Body of pancreas (tissue), 4 donors: ENCODE measurements at places on chromosomes 4 and X. TPM values are rescaled to one million over a fixed set of nuclear protein-coding genes. Genes with fewer than 3 reads are reported as not detected.

GYPA gene
- not detected for total RNA-seq

COQ2 gene
- total RNA-seq, result 2.1 TPM

TMEM156 gene
- not detected for total RNA-seq

AWAT2 gene
- not detected for total RNA-seq

CYSLTR1 gene
- 0.78 TPM for total RNA-seq

SMIM10 gene
- 5.9 TPM for total RNA-seq

FAT4 gene
- total RNA-seq, result 3.6 TPM

ELMOD2 gene
- total RNA-seq, result 16.6 TPM

ADH1B gene
- 306 TPM for total RNA-seq

WNK3 gene
- 1.6 TPM for total RNA-seq

ZNF280C gene
- total RNA-seq, result 2.6 TPM

ASB12 gene
- not detected for total RNA-seq

CC2D2A gene
- 3.6 TPM for total RNA-seq

EGFL6 gene
- not detected for total RNA-seq

BEND4 gene
- not detected for total RNA-seq

SUPT20HL2 gene
- not detected for total RNA-seq

PLK4 gene
- total RNA-seq, result 1.8 TPM

FAM47E gene
- 10.1 TPM for total RNA-seq

TRIM75 gene
- not detected for total RNA-seq

TCP11X2 gene
- not detected for total RNA-seq

TRIM61 gene
- not detected for total RNA-seq

GPRASP2 gene
- total RNA-seq, result 7.3 TPM

CITED1 gene
- total RNA-seq, result not detected

SERPINA7 gene
- total RNA-seq, result not detected

BANK1 gene
- total RNA-seq, result 1.0 TPM

BTC gene
- 1.8 TPM for total RNA-seq
